ENCODE measurements at places on chromosomes 3 and 15. TPM values are rescaled to one million over a fixed set of nuclear protein-coding genes. Genes with fewer than 3 reads are reported as not detected.

The MUC13 gene
- not detected for total RNA-seq

The RPL15 gene
- 1,775 TPM for total RNA-seq

The PDHB gene
- total RNA-seq, result 47.6 TPM

The RASA2 gene
- 54.1 TPM for total RNA-seq

The SCAANT1 gene
- total RNA-seq, result not detected

The ARPC4 gene
- 258 TPM for total RNA-seq

Measured in activated CD4-positive, alpha-beta T cell treated with anti-CD3 and anti-CD28 coated beads, Interleukin-2, amount 10 ng/mL, durations not matched to agents 7 days and 5 days (primary cell).